Adipocyte (in vitro differentiated cells): ENCODE measurements at places on chromosomes 16 and 17.

GRCh38 chr16:46900455-46901235 lies 16.5 kb downstream of the GPT2 start:
- DNase-seq = no peak

DNA sequence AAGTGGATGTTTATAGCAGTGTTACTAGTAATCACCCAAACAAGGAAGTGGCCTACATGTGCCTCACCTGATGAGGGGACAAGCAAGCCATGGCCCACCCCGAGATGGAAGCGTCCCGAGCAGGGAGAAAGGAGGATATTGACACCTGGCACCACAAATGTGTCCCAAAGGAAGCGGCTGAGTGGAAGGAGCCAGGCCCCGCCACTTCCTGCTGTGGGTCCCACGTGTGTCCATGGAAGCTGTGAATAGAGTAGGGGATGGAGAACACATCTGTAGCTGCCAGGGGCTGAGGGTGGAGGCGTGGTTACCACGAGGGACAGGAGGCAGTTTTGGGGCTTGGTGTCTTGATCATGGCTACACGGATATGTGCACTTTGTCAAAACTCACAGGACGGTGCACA lies 49.2 kb downstream of the KCNJ12 start:
- DNase-seq = no peak

DNA sequence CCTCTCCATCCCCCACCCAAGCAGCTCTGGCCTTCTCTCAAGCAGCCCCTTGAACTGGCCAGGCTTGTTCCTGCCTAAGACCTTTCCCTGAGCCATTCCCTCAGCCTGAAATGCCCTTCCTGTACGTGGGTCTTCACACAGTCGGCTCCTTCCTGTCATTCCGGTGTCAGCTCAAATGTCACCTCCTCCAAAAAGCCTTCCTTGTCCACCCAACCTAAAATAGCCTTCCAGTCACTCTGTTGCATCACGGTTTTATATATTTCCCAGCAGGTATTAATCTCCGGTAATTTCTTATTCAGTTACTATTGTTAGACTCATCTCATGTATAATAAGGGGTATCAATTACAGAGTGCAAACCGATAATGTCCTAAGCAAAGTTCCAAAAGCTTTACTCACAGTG lies 51.8 kb downstream of the C17orf67 start:
- DNase-seq = no peak

DNA sequence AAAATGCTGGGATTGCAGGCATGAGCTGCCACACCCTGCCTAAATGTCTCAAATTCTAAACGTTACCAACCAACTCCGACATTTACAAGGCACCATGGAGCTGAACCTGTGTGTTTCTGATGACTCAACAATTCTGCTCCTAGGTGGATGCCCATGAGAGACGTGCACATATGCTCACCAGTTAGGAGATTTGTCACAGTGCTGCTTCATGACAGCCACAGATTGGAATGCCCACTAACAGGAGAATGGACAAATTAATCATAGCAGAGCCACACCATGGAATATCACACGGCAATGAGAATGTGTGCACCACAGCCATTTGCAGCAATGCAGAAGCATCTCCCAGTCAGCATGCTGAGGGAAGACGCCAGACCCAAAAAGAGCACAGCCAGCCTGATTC lies 8.0 kb upstream of the KCNG4 start:
- no peak for DNase-seq

GRCh38 chr16:4890026-4890425 lies 42.7 kb downstream of the UBN1 start:
- DNase-seq = no peak

GRCh38 chr16:46673320-46674013 lies 15.5 kb downstream of the VPS35 start:
- DNase-seq = peak; percentile 76

DNA sequence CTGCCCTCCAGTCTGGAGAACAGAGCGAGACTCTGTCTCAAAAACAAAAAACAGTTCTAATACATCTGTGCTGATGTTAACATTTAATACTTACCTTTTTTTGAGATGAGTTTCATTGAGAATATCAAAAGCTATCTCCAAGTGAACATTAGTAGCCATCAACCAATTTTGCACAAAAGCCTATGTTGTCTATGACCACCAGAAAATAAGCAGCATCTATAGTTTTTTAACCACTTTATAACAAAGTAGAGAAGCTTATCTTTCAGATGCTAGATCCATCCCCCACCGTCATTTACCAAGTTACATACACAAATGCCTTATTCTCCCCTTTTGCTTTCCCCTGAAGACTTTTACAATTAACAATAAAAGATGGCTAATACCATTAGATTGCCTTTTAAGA lies 4.1 kb downstream of the SRSF1 start:
- no peak for DNase-seq

- DNase-seq = no peak
Observed at GRCh38 chr16:67167588-67167987, 2.8 kb upstream of the NOL3 start.

DNA sequence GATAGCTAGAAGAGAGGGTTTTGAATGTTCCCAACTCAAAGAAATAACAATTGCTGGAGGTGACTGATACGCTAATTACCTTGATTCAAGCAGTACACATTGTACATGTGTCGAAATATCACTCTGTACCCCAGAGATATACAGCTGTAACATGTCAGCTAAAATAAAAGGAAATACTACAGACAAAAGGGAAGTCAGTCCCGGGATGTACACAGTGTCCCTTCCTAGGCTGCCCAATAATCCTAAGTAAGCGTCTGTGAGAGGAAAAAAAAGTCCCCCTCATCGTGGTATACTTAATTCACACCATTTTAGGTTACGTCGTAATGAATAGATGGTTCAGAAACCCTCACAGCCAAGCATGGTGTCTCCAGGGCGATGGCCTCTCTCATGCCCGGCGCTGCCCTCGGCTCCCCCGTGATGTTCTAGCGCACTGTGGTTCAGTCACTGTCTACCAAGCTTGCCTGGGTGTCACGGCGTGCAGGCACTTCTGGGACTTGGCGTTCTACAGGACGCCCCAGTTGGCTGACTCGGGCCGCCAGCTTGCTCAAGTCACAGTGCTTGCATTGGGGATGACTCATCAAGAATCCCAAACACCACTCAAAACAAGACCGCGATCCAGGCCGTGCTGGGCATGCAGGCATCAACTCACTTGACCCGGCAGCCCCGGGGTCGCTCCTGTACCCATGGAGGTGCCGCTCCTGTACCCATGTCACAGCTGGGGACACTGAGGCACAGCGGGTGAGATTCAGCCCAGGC lies 27.6 kb downstream of the CCDC40 start:
- peak; percentile 9 for DNase-seq
